ENCODE measurements at places on chromosomes 3 and 15. TPM values are rescaled to one million over a fixed set of nuclear protein-coding genes. Genes with fewer than 3 reads are reported as not detected.

Gene WDR73
- total RNA-seq: 23.1 TPM

Gene P3H2
- 185 TPM for total RNA-seq

Gene COL6A6
- total RNA-seq: not detected

Gene SGO1
- 9.4 TPM for total RNA-seq

Gene CNTN3
- not detected for total RNA-seq

Gene CPN2
- not detected for total RNA-seq

Gene GHRL
- not detected for total RNA-seq

Gene TMEM40
- total RNA-seq: not detected

Gene ARGFX
- total RNA-seq: not detected

Gene FOXL2NB
- total RNA-seq: 1.4 TPM

Data from Caki2 (cell line).